Left ventricle myocardium inferior (tissue), 1 donor: ENCODE measurements at places on chromosomes 6 and 20.

- no peak for DNase-seq
These were observed 143.1 kb downstream of the CD164 start for GRCh38 chr6:109239160-109239559.

GRCh38 chr6:30725713-30726505 is 5.8 kb downstream of the TUBB start:
- no peak for DNase-seq

DNA sequence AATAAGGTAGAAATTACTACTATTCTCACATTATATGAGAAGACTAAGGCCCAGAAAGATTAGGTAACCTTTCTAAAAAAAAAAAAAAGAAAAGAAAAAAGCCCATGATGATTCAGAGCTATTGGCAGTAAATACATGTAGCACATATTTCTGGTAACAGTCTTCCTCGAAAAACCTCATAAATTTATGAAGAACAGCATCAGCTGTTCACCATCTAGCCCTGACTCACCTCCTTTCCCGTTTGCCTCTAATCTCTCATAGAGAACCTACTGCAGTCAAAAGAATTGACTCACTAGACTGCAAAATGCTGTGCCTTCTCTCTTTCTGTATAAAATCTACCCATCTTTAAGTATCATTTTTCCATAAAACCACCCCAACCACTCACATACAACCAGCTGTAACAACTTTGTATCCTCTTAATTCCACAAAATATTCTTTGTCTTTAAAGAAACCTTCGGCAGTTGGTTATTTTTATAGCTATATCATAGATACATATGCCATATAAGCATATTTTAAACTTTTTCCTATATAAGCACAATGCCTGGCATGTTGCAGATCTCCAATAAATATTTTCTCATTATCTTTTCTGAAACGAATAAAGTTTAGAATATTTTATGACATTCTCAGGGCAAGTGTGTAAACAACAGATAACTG is 152.7 kb upstream of the ENPP5 start:
- no peak for DNase-seq

GRCh38 chr6:111741177-111741952 is 131.9 kb downstream of the FYN start:
- DNase-seq, result no peak

DNA sequence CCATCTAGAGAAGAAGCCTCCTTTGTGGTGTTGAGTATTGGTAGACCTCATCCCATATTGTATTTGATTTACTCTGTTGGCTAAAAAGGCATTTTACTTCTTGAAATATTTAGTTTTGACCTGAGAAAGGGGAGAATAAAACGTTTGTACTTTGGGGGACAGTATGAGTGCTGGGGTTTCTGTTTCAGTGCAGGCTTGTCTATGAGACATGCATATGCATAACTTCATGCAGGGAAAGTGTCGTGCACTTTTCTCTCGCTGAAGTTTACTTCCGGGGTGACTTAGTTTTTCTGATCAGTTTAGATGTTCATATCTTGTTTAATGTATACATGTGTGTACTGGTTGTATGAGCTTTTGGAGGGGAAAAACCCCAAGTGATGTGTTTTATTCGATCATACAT is 59.5 kb downstream of the UTRN start:
- no peak for DNase-seq

GRCh38 chr6:33570806-33571636 is 9.1 kb downstream of the BAK1 start:
- peak; percentile 87 for DNase-seq
